Caki2 (cell line): ENCODE measurements at places on chromosomes 12 and 14. TPM values are rescaled to one million over a fixed set of nuclear protein-coding genes. Genes with fewer than 3 reads are reported as not detected.
A peak's percentile ranks its signal among the peaks of the same experiment; 100 is the strongest.

Gene NOVA1
- total RNA-seq, result 2.3 TPM in 1 of 2 replicates, not detected in the other

Gene DAAM1
- total RNA-seq, result 0.57 and 0.78 TPM in 2 replicates

Gene BCL11B
- total RNA-seq, result 0.03 TPM in 1 of 2 replicates, not detected in the other

Gene SLC6A12
- total RNA-seq, result 0.95 TPM in 1 of 2 replicates, not detected in the other

Gene SPTSSA
- total RNA-seq, result 13.1 and 25.0 TPM in 2 replicates

Gene CFL2
- total RNA-seq, result 68.3 and 92.6 TPM in 2 replicates

Gene SMIM41
- not detected in 2 replicates for total RNA-seq

Gene TAS2R7
- not detected in 2 replicates for total RNA-seq

Gene PELI2
- total RNA-seq, result 5.1 and 6.1 TPM in 2 replicates

Gene RD3L
- total RNA-seq, result not detected in 2 replicates

Gene CCDC77
- 13.5 and 16.3 TPM in 2 replicates for total RNA-seq

Gene MEG3
- total RNA-seq, result not detected in 2 replicates

Gene CCDC197
- total RNA-seq, result not detected in 2 replicates

GRCh38 chr12:79547044-79547734, 143.6 kb downstream of the PAWR start:
- peak; percentile 100 for DNase-seq

- no peak for DNase-seq
Measured at GRCh38 chr12:23891115-23891514, 58.4 kb downstream of the SOX5 start.

DNA sequence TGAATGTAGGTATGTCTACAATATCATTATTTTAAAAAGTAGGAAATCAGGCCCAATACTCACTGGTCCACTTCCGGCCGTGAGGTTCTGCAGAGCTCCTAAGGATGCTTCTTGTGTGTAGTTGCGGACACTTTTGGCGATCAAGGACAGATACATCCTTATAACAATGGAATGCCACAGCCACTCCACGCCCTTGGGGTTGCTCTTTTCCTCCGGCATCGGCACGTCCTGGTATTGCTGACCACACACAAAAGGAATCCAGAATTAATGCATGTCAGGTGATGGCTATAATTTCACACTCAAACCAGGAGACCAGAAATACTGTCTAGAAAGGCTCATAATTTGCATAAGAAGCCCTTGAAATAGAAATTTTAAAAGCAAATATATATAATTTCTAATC, 65.6 kb upstream of the YARS2 start:
- no peak for DNase-seq

- DNase-seq, result no peak
Measured at GRCh38 chr14:104913435-104913834, 11.2 kb upstream of the PLD4 start.

GRCh38 chr12:87756721-87757120, 272.5 kb downstream of the C12orf50 start:
- DNase-seq, result peak; percentile 23

DNA sequence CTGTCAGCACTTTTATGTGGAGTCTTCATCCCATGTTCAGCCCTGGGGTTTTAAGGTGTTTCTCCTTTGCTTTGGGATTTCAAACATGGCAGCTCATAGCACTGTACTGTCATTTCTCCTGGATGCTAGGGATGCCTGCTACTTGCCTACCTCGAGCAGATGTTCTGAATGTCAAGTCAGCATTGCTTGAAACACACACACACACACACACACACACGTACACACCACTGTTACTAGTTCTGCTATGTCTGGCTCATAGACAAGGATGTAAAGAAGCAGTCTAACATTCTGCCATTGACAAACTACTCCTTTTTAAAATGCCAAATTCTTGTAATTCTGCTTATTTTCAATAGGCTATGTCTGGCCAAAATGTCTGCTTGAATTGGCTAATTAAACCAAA, 72.7 kb downstream of the SAMD4A start:
- DNase-seq, result no peak

GRCh38 chr14:73526036-73526984, 10.6 kb upstream of the ACOT1 start:
- DNase-seq, result no peak

DNA sequence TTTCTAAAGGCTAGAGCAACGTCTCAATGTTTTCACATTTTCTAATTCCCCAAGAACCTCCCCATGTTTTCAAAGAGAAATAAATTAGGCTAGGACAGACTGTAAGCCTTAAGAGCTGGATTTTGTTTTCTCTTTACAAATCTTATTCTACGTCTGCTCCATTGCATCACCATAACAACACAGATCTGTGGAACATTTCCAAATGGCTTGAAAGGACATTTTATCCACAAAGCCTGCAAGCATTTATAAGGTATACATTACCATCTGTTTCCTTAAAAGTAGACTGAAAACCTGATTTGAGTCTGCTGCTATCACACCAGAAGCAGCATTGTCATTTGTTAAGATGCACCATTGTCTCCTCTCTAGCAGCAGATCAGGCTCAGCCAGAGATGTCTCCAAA, 115.3 kb upstream of the PLEKHA5 start:
- no peak for DNase-seq

- no peak for DNase-seq
Measured at GRCh38 chr14:92963301-92964123, 40.6 kb downstream of the CHGA start.

GRCh38 chr12:42486407-42486806, 103.1 kb downstream of the PRICKLE1 start:
- no peak for DNase-seq

DNA sequence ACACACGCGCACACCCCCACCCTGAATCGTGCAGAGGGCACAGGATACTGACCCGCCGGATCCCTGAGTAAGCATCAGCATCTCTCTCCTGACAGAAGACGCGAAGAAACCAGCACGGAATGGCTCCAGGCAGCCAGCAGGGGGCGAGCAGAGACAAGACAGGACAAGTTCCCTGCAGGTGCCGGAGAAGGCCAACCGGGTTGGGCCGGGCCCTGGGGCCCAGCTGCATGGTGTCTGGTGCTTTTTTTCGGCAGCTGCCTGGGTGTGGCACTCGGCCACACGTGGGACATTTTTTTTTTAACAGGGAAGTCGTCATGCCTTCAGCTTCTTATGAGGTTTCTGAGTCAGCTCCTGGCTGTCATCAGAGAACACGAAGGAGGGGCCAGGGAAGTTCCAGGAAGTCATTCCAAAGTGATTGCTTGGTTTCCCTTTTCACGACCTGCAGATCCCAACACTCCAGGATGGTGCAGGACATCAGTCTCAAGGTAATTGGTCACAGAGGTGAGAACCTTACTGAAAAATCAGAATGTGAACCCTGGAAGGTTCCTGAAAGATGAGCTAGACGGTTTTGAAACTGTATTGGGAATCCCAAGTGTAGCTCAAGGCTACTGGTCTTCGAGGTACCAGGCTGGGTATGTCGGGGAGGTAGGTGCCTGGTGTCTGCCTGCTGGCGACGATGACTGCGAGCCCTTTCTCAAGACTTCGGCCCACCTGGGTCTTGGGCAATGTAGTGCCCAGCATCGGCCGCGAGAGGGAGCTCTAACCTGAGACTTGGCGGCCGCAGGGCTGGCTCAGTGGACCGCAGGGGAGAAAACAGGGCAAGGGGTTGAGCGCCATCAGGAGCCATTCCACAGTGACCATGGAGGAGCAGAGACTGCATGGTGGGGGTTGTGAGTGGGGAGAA, 190.8 kb upstream of the PRMT8 start:
- DNase-seq, result peak; percentile 97

DNA sequence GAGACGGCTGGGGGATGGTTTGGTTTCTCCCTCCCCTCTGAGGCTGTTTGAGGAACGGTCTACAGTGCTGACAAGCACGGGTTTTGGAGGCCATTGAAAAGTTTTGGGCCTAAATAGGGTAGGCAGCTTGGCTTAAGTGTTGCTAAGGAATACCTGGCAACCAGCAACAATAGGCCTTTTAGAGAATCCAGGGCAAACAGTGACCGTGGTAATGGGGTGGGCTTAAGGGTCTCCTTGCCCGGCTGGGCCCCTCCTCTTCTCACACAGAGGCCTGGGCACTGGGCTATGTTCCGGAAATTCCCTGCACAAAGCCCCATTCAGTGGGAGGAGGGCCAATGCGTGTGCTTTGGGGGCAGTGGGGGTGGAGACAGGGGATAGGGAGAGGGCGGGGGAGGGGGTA, 55.4 kb downstream of the ASCL1 start:
- no peak for DNase-seq

DNA sequence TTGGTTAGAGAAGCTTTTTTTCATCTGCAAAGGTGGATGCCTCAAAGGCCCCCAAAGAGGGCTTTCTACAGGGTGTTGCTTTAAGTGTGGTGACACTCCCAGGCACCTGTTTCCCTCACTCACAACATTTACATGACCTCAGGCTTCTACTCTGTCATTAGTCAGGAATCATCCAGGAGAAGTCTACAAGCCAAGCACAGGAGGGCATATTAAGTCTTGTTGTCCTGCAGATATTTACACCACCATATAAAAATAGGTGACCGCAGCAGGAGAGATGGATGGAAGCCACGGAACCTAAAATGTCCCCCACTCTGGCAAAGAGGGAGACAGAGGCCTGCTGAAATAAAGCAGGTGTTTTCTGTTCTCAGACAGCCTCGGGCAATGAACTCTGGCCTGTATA, 7.5 kb upstream of the DPF3 start:
- no peak for DNase-seq

- no peak for DNase-seq
Measured at GRCh38 chr12:12506496-12506890, 56.2 kb downstream of the DUSP16 start.

- DNase-seq, result no peak
Measured at GRCh38 chr12:89960011-89960507, 251.4 kb upstream of the ATP2B1 start.
